ENCODE measurements at places on chromosomes 6 and 20.

DNA sequence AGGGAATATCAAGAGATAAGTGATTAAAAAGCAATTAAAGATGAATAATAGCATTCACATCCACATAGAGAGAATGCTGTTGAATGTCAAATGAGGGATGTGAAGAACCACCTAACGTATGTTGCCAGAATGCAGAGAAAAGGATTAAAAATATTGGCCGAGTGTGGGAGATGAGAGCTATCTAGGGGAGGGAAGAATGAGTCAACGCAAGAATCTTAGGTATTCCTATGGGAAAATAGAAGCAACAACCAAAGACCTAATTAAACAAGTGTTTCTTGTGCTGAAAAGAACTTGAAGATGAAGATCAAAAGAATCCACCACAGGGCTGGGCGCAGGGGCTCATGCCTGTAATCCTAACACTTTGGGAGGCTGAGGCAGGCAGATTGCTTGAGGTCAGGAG is 12.2 kb upstream of the RSPH3 start:
- no peak for DNase-seq

DNA sequence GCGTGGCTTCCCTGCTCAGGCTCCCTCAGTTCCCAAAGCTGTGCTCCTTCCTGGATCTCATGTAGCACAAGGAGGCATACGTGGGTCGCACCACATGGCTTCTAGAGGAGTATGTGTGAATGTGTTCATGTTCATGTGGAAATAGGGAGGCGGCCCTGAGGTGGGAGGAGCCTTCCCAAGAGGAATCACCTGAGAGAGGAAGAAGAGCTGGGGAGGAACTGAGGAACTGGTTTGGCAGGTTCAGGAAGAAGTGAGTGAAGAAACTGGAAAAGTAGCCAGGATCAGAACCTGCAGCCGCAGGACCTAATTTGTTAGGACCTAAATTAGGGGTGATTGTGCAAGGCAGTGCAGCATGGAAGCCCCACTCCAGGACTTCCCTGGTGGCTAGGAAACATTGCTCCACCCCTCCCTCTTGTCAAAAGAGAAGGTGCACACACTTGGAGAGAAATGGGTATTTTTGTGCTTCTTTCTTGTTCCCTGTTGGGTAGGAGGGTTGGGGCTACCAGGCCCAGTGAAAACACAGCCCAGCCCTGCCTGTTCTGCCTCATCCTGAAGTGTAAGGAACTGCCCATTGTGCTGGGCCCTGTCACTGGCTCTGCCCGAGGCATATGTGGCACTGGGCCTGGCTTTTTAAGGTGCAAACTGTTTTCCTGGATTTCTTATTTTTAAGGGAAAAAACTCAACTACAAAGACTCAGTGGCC is 20.7 kb downstream of the SYNJ2 start:
- DNase-seq, result no peak

- no peak for DNase-seq
These were observed 1.2 kb downstream of the AAR2 start for GRCh38 chr20:36237477-36237876.

DNA sequence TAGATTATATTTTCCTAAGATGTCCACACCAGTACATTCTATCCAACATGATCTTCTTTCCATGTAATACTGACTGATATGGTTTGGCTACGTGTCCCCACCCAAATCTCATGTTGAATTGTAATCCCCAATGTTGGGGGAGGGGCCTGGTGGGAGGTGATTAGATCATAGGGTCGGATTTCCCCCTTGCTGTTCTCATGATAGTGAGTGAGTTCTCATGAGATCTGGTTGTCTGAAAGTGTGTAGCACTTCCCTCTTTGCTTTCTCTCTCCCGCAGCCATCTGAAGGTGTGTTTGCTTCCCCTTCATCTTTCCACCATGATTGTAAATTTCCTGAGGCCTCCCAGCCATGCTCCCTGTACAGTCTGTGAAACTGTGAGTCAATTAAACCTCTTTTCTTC is 12.2 kb upstream of the HBS1L start:
- DNase-seq, result no peak

- no peak for DNase-seq
These were observed 9.4 kb upstream of the SRC start for GRCh38 chr20:37336369-37337207.

DNA sequence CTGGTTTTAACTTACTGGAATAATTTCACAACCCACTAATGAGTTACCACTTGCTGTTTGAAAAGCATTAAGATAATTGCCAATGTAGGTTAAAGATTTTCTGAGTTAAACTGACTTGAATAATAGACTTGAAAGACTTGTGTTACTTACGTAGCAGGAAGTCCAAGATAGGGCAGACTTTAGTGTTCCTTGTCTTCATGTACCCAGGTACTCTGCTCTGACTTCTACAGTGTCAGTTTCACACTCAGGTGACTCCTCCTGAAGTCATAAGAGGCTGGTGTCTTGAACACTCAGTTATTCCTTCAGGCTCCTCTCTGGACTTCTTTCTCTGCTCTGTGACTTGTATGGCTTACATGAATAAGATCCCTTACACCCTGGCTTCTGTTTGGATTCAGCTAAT is 76.3 kb upstream of the SGK1 start:
- DNase-seq, result no peak

DNA sequence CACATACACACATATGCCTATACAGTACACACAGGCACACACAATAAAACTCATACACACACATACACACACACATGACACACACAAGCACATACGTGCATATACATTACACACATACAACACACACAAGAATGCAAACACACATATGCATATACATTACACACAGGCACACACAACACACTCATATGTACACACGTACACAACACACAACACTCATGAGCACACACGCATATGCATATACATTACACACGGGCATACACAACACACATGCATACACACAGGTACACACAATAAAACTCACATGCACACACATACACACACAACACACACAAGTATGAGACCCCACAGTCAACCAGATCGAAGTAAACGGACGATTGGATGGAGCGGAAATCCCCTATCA is 238.2 kb downstream of the ERMARD start:
- DNase-seq, result no peak

DNA sequence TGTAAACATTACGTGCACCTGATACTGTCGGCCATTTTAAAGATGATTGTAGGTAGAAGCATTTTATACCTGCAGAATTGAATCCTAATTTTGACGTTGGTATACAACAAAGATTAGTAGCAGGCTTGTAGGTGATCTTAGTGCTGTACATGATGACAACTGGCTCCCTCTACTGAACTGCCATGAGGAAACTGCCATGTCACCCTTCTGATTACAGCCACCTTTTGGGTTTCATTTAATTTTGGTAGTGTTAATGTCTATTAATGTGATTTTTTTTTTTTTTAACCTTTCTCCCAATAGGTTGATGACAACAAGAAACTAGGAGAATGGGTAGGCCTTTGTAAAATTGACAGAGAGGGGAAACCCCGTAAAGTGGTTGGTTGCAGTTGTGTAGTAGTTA is 2.3 kb downstream of the RPS12 start:
- DNase-seq, result no peak

- DNase-seq, result no peak
These were observed 6.0 kb downstream of the STMND1 start for GRCh38 chr6:17107863-17108262.

- peak; percentile 42 for DNase-seq
These were observed 110.4 kb downstream of the MYB start for GRCh38 chr6:135291288-135292076.

GRCh38 chr20:53899351-53900167 is 170.8 kb downstream of the BCAS1 start:
- DNase-seq, result peak; percentile 71

- peak; percentile 50 for DNase-seq
These were observed 3.2 kb downstream of the ACTR5 start for GRCh38 chr20:38751360-38751976.

- DNase-seq, result no peak
These were observed 15.7 kb upstream of the SIRT5 start for GRCh38 chr6:13558718-13559117.

GRCh38 chr20:57389695-57390603 is 1.2 kb upstream of the RBM38 start:
- no peak for DNase-seq

- DNase-seq, result no peak
These were observed 192.2 kb downstream of the TPBG start for GRCh38 chr6:82555801-82556200.

DNA sequence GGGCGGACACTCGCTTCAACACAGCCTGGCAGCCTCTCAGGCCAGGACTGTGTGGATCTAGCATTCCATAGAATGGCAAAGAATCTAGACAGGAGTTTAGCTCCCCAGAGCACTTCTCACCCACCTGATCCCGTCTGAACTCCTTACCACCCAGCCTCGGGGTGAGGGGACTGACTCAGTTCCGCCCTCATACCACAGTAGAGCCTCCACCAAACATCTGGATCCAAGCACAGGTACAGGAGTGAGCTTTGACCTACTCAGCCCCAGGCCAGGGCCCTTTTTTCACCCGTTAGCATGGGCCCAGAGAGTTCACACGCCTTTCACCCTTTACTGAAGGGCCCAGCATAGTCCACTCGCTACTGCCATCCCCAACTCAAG is 715 bp downstream of the PSMF1 start:
- DNase-seq, result no peak

- no peak for DNase-seq
These were observed 46.4 kb upstream of the PMEPA1 start for GRCh38 chr20:57756213-57756612.

DNA sequence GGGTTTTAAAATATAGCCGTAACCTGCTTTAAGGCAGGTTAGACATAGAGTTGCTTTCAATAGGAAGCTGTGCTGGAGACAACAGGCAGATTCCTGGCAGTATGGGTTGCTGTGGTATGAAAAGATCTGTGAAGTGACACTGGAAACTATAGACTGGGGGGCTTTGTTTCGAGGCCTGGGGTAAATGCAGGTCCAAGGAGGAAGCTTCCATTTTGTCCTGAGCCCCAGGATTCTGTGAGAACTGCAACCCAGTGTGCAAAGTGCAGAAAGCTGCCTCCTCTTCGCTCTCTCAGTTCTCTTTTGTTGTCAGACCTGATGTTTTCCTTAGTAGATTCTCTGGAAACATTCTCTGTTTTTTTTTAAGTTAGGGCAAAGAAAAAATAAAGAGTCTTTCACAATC is 86.9 kb downstream of the LYRM4 start:
- DNase-seq, result no peak

GRCh38 chr20:16485401-16485800 is 87.8 kb downstream of the KIF16B start:
- no peak for DNase-seq

- no peak for DNase-seq
These were observed 59.0 kb downstream of the EYA2 start for GRCh38 chr20:46953596-46953995.

DNA sequence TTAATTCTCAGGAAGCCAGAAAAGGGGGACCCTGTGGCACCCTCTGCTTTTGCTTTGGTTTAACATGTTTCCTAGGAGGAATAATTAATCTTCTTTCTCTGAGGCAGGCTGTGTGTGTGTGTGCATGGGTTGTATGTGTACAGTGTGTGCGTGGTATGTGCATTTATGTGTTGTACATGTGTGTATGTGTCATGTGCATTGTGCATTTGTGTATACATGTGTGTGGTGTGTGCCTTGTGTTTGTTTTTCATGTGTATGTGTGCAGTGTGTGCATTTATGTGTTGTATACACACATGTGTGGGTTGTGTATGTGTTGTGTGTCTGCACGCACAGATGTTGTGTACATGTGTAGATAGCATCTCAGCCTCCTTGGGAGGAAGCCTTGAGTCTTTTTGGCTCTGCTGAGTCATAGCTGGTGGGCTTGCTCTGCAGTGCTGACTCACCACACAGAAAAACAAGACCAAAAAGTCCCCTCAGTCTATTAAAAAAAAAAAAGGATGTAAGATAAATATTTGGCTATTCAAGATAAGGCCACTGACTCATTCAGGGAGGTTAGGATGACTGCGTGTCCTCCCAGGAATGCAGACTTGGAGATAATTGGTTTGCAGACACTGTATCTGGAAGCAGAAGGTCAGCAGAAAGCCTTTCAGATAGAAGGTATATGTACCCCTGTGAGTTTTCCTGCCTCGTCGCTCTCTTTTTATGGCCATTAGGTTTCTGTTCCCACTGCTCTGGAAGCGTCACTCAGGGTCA is 58.6 kb downstream of the SYNJ2 start:
- peak; percentile 97 for DNase-seq

GRCh38 chr20:48298851-48299484 is 513.7 kb upstream of the SULF2 start:
- DNase-seq, result peak; percentile 82

GRCh38 chr20:21505810-21506530 is 7.9 kb downstream of the NKX2-2 start:
- DNase-seq, result peak; percentile 38

- no peak for DNase-seq
These were observed 21.3 kb upstream of the RREB1 start for GRCh38 chr6:7086488-7086887.

GRCh38 chr6:113742342-113742741 is 114.8 kb upstream of the MARCKS start:
- DNase-seq, result no peak

DNA sequence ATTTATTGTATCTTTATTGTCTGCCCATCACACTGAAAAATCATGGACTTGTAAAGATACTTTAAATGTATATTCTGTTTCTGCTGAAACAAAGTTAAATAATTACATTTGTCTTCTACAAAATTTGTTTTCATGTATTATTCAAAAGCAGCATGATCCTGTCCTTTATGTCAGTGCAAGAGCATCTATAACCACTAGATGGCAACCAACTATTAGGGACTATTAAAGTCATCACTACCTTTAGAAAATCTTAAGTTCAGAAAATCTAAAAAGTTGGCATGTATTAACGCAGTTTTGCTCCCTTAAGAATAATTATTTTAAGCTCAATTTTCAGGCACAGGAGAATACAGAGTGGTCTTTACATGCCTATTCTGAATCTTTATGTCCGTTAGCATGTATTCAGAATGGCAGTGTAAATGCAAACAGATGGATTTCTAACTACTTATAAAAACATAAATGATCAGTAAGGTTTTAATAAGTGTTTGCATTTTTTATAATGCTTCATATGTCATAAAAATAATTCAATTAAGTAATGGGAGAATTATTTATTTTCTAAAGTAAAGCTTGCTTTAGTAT is 17.8 kb downstream of the TMEM30A start:
- DNase-seq, result peak; percentile 77

DNA sequence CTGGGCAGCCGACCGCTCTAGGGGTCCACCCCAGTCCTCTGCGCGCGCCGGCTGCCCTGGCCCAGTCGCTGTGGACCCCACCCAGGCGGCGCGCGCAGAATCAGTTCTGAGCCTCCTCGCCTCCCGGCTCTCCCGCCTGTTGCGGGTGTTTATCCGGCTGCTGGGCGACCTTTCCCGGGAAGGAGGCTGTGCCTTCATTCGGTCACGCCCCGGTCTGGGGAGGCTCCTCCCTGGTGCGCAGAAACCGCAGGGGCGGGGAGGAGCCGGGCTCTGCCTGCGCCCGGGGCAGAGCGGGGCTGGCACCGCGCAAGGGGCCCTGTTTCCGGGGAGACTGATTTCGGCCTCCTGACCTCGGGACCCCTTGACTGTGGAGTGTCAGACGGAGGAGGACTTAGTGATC is 80.8 kb upstream of the EYS start:
- DNase-seq, result no peak

- no peak for DNase-seq
These were observed 4.7 kb upstream of the GTF3C6 start for GRCh38 chr6:110953633-110954303.

Measured in kidney capillary endothelial cell (primary cell).